ENCODE measurements at places on chromosomes 4 and X.
A peak's percentile ranks its signal among the peaks of the same experiment; 100 is the strongest.

- DNase-seq = no peak
Measured at GRCh38 chr4:169372791-169373190, 102.0 kb upstream of the SH3RF1 start.

DNA sequence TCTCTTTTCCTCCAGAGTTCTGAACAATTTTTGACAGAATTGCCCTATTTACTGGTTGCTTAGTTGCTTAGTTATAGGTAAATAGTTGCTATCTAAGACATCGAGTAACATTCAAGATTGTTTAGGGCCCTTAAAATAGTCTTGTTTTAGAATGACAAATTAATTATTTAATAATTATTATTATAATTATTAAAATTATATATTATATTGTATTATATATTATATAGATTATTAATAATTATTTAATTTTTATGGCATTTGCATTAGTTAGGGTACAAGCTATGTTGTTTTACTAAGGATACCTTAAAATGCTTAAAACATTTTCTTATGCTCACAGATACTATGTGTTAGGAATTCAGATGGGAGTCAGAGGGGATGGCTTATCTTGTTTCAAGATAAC, 59.2 kb downstream of the NPY1R start:
- DNase-seq = no peak

- DNase-seq = no peak
Measured at GRCh38 chr4:17072483-17072882, 174.0 kb upstream of the LDB2 start.

- no peak for DNase-seq
Measured at GRCh38 chrX:103716962-103717361, 6.3 kb downstream of the TMEM31 start.

DNA sequence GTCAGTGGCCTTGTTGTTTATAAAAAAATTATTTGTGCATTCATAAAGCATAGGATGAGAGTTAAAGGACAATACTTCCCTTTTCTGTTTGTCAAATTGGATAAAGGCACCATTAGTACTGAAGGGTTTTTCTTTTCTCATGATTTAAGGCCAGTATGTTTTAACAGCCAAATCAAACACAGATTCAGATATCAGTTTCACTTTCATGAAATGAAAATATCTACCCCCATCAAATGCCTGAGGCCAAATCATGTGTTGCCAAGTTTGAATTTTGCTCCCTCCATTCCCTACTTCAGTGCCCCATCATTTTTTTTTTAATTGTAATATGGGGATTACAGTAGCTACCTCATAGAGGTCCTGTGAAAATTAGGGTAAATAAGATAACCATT, 745.9 kb downstream of the RPA4 start:
- DNase-seq = no peak

DNA sequence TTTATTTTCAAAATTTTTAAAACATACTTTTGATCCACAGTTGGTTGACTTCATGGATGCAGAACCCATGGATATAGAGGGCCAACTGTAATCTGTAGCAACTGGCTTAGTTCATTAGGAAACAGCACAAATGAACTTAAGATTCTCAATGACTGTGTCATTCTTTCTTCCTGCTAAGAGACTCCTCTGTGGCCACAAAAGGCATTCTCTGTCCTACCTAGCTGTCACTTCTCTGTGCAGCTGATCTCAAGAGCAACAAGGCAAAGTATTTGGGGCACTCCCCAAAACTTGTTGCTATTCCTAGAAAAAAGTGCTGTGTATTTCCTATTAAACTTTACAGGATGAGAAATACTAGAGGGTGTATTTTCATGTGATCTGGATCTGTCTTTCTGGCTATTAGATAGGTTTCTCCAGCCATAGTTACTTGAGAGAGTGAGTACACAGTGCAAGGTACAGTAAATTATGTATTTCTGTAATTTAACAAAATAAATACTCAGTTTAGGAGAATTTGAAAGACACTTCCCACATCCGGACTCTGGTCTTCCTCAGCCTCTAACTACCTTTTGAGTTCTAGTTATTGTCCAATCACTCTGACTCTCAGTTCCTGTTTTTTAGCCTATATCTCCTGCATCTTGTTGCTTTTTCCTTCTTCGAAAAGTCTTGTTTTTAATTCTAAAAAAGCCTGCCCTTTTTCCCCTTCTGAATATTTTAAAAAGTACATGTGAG, 21.8 kb downstream of the TLR2 start:
- no peak for DNase-seq

GRCh38 chrX:100928660-100929613, at the start of gene XKRX:
XKRX (minus strand) TSS chrX:100928917; CDS start chrX:100928304, 613 bp downstream.
- DNase-seq = peak; percentile 13
